ENCODE measurements at places on chromosomes 7 and 10. TPM values are rescaled to one million over a fixed set of nuclear protein-coding genes. Genes with fewer than 3 reads are reported as not detected.

GRCh38 chr10:63145782-63146181, 12.7 kb downstream of the NRBF2 start:
- no peak for DNase-seq

DNA sequence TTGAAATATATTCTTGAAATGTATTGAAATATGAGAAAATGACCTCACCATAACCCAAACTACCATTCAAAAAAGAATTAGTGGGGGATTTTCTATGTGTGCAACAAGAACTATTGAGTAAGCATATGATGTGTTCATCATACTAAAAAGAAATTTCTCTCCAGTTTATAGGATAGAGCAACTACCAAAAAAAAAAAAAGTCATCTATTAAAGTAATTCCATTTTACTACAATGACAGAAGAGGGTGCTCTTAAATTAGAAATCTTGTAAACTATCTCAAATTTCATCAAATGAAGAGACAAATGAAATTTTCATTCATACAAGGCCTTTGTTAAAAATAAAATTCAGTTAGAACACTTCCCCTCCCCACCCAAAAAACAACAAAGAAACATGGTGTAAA, 195.4 kb upstream of the PLXDC2 start:
- DNase-seq: no peak

- DNase-seq: no peak
Observed at GRCh38 chr7:8564281-8564680, 130.9 kb downstream of the NXPH1 start.

The C10orf53 gene
- total RNA-seq: not detected

- DNase-seq: no peak
Observed at GRCh38 chr7:126716321-126716720, 536.4 kb downstream of the GRM8 start.

- DNase-seq: no peak
Observed at GRCh38 chr10:92384741-92385140, 93.8 kb downstream of the MARCHF5 start.

The AP1S1 gene
- 38.2 TPM for total RNA-seq
